ENCODE measurements at places on chromosomes 6 and 20. TPM values are rescaled to one million over a fixed set of nuclear protein-coding genes. Genes with fewer than 3 reads are reported as not detected.

Gene EYA2
- polyA plus RNA-seq, result 1.8 TPM

- DNase-seq, result no peak
Measured at GRCh38 chr6:10963113-10963512, 76.3 kb downstream of the SYCP2L start.

- no peak for DNase-seq
Measured at GRCh38 chr6:146850981-146851380, 252.2 kb downstream of the ADGB start.

Gene UBD
- 0.62 TPM for polyA plus RNA-seq

Measured in left renal cortex interstitium (tissue), 4 donors.